Osteocyte (in vitro differentiated cells): ENCODE measurements at places on chromosomes 1 and 21.

DNA sequence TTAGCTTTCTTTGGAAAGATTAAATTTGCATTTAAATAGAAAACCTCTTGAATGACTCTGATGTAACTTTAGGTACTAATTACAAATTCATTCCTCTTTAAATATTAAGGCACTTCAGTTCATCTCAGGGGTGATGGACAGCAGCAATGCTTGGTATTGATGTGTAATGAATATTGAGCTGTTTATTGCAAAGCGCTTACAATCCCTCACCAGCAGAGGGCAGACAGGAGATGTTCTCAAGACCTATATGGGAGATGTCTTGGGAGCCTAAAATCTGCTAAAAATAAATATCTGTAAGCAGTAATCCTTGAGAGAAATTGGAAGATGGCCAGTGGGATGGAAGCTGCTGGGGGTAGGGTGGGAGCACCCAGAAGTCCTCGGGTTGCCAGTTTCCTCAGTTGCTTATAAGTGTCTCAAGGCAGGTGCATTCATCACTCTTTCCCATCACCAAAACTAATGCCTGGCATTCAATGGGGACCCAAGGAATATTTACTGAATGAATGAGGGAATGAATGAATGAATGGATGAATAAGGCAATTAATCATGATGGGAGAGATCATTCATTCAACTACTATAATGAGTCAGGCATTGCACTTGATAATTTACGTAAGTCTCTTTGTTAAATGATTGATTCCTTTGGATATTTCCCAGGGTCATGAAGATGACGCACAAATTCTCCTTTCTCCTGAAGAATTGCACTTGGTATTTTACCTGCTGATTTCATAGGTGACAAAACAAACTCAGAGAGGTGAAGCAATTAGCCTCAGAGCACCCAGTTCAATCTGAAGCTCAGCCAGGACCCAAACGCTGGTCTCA is 2.3 kb downstream of the KLHDC8A start:
- no peak overlapping the region for H3K27ac ChIP-seq
- peaks cover 37% of the 10 kb centered on the region for H3K27me3 ChIP-seq
- H3K36me3 ChIP-seq, result no peaks in the 10 kb centered on the region
- H3K4me3 ChIP-seq, result no peak overlapping the region

DNA sequence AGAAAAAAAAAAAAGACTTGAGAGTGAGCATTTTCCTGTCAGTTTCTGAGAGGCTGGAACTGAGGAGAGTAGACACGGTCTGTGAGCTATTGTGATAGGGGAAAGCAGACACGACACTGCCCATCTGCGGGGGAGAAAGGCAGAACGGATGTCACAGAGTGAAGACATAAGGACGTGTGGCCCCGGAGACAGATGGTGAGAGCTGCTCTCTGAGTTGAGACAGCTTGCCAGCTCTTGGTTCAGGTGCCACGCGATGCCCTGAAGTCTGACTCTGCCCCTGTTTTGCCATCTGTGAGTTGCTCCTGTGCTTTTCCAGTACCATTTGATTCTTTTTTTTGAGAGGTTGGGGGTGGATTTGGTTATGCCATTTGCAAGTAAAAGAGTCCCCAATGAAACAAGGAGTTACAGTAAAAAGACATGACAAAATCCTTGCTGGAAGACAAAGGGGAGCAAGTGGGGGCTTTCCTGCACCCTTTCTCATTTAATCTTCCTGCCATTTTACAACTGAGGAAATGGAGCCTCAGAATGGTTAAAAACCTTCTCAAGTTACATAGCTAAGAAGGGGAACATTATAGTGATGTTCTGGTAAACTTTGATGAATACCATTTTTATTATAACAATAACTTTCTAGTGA is 128.9 kb upstream of the DNAH14 start:
- no peak overlapping the region for H3K4me3 ChIP-seq
- peak; percentile 32 for DNase-seq
- H3K4me1 ChIP-seq, result no peaks in the 10 kb centered on the region
- H3K27me3 ChIP-seq, result no peaks in the 10 kb centered on the region
- no peaks in the 10 kb centered on the region for H3K36me3 ChIP-seq

- H3K4me3 ChIP-seq, result no peak overlapping the region
- H3K36me3 ChIP-seq, result peaks cover 23% of the 10 kb centered on the region
- no peaks in the 10 kb centered on the region for H3K27me3 ChIP-seq
- H3K4me1 ChIP-seq, result no peaks in the 10 kb centered on the region
These were observed 70.4 kb downstream of the TUT4 start for GRCh38 chr1:52482326-52483004.

GRCh38 chr21:38709876-38710275 is 95.9 kb upstream of the ETS2 start:
- no peak overlapping the region for H3K4me3 ChIP-seq
- H3K4me1 ChIP-seq, result peaks cover 6% of the 10 kb centered on the region
- DNase-seq, result no peak
- peaks cover 12% of the 10 kb centered on the region for H3K27me3 ChIP-seq
- H3K27ac ChIP-seq, result no peak overlapping the region
